ENCODE measurements at places on chromosomes 6 and 20.

- no peak for DNase-seq
Measured at GRCh38 chr6:121896363-121896762, 460.9 kb downstream of the GJA1 start.

DNA sequence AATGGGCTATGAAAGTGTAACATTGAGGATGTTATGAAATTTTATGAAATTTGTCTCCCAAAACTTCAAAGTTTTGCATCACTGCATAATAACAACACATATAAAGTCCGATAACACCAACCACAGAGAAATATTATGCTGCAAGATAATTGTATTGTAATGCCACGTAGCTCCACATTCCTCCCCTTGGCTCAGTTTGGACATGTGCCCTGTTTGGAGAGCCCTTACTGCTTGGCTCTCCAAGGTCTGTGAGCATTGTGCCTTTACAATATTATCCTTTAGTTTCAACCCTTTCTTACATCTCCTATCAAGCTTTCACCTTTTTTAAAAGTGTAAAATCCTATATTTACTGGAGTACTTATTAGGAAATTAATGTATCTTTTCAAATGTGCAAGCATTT is 10.8 kb downstream of the HBS1L start:
- no peak for DNase-seq

DNA sequence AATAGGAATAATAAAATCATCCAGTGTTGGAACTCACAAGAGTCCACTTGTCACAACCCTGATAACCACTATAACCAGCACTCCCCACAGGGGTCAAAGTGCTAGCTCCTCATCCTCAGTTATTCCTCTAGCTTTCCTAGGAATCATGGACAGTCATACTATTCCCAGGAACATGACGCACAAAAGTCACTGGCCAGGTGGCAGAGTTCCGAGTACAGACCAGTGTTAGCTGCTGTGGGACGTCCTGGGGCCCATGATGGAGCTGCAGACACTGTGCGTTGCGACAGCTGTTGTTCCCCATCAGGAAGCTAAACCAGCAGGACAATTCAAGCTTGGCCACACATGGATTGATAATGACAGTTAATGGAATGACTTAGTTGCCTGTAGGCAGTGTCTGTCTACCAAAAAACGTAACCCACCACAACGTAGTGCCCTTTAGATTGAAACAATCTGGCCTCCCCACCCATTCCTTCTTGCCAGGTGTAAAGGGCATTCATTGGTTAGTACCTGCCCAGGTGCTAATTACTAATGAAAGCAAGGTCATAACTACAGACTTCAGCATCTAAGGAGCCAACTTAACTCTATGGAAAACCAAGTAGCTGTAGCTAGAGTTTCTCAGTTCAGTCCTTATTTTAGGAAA is 17.4 kb downstream of the EZR start:
- DNase-seq = peak; percentile 64

- no peak for DNase-seq
Measured at GRCh38 chr20:23656372-23656771, 18.6 kb upstream of the CST3 start.

DNA sequence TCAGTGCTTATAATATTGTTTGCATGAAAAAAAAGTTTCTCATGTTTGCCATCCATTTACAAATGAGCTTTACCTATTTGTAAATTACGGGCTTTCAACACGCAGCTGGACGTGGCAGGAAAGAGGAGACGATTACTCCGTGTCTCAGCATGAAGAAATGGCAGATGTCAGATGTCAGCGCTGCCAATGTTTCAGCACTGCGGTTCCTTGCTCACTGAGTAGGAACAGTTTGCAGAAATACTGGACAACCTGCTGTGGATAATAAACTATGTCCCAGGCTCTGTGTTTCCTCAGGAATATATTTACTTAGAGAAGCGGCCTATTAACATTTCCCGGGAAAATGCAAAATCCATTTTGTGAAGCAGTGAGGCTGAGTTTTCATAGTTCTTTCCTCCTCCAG is 22.7 kb downstream of the RAMACL start:
- DNase-seq = no peak

GRCh38 chr6:108574457-108575141 is 13.9 kb downstream of the FOXO3 start:
- no peak for DNase-seq

DNA sequence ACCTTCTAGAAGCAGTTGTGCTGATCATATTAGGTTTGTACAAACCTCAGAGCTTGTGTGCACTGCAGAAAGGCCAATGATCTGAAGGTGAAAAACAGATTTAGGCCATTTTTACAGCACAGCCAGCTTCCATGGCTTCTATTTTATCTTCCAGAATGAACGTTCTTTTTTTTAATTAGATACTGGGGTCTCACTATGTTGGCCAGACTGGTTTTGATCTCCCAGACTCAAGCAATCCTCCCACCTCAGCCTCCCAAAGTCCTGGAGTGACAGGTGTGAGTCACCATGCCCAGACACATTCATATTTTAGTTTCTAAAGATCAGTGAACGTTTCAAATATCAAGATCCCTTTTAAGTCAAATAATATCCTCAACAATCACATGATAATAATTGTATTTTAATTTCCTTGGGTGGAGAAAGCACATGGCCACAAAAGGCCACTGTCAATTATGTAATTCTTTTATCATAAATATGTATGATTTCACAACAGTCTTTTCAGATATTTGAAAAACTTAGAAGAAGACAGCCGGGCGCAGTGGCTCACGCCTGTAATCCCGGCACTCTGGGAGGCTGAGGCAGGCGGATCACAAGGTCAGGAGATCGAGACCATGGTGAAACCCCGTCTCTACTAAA is 326.7 kb upstream of the JARID2 start:
- DNase-seq = no peak

DNA sequence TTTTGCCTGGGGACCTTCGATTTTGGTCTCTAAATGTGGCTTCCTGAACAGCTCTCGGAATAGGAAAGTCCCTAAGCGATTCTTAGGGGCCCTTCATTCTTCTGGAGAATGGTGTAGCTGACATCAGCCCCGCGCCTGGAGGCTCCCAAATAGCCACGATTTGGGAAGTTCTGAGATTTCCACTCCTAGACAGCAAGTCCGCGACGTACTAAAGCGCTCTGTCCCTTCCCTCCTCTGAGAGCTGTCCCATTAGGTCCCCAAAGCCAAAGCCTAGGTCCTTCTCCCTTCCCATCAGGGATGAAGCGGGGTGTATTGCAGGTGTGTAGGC is 756 bp downstream of the MOXD1 start:
- no peak for DNase-seq

DNA sequence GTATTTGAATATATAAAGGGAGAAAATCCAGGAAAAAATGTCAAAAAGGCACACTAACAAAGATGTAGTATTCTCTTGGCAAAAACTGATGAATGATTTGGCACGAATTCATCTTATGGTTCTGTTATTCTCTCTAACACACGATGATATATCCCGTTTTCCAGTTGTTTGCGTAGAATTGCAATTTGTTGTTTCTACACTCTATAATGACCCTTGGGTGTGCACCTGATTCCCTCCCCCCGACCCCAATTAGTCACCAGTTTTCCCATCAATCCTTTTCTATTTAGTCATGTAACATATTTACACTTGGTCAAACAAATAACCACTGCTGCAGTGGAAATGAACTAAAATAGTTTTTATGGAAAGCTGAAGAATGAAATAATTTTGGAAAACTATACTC is 1.5 kb upstream of the ARID1B start:
- no peak for DNase-seq

DNA sequence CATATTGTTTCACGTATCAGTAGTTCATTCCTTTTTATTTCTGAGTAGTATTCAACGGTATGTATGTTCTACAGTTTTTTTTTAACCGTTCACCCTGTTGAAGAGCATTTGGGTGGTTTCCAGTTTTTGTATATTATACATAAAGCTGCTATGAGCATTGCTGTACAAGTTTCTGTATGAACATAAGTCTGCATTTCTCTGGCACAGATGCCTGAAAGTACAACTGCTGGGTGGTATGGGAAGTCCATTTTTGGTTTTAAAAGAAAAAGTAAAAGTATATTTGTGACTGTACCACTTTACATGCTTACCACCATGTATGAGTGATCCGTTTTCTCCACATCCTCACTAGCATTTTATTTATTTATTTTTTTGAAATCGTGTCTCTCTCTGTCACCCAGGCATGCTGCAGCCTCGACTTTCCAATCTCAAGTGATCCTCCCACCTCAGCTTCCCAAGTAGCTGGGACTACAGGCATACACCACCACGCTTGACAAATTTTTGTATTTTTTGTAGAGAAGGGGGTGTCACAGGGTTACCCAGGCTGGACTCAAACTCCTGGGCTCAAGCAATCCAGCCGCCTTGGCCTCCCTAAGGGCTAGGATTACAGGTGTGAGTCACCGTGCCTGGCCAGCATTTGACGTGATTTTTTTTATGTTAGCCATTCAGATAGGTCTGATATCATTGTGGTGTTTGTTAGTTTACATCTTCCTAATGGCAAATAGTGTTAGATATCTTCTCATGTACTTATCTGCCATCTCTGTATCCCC is 11.0 kb upstream of the SIM1 start:
- no peak for DNase-seq

GRCh38 chr20:34023937-34024722 is 30.4 kb downstream of the RALY start:
- DNase-seq = no peak

- no peak for DNase-seq
Measured at GRCh38 chr6:81878479-81878878, 126.0 kb upstream of the TENT5A start.

GRCh38 chr20:8303651-8304050 is 171.6 kb downstream of the PLCB1 start:
- no peak for DNase-seq

DNA sequence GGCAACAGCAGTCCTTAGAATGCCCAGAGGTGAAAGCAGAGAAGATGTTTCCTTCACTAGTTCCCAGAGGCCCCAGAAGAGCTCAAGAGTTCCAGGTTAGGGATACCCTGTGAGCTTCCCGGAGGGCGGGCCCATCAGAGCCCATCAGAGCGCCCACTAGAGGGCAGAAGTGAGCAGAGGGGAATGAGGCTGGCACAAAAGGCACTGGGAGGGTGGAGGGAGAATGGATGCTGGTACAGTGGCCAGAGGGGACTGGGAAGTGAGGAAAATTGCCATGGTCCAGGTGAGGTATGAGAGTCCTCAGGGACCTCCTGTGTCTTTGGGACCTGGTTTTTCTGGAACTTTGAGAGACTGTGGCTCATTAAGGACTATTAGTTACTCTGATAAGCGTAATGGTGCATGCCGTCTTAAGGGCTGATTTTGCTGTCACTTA is 57.3 kb downstream of the LINC00237 start:
- no peak for DNase-seq

GRCh38 chr6:138494312-138494711 is 5.0 kb downstream of the NHSL1 start:
- DNase-seq = no peak

GRCh38 chr20:63664861-63665594 is 6.9 kb downstream of the RTEL1 start:
- DNase-seq = no peak

GRCh38 chr20:24723647-24724352 is 225.3 kb upstream of the CST7 start:
- DNase-seq = no peak

DNA sequence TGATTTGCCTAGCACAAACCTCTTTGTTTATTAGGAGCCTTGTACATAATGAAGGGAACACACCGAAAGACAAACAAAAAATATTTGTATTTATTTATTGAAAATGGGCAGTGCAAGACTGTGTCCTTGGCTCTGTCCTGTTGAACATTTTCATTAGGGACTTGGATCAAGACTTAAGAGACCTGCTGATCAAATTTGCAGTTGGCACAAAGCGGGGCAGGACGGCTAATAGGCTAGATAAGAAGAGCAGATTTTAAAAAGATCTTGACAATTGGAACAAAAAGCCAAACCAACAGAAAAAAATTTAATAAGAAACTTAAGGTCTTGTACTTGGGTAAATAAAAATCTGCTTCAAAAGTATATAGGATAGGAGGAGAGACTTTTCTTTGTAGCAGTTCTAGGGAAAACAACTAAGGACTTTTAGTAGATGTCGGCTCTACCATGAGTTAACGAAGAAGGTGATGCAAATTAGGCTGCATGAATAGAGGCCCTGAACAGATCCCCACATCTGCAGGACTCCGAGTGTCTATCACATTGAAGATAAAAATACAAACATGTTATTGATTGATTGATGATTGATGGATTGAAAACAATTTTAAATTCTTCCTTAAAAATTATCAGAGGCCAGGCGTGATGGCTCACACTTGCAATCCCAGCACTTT is 124.1 kb upstream of the SPACA1 start:
- no peak for DNase-seq

DNA sequence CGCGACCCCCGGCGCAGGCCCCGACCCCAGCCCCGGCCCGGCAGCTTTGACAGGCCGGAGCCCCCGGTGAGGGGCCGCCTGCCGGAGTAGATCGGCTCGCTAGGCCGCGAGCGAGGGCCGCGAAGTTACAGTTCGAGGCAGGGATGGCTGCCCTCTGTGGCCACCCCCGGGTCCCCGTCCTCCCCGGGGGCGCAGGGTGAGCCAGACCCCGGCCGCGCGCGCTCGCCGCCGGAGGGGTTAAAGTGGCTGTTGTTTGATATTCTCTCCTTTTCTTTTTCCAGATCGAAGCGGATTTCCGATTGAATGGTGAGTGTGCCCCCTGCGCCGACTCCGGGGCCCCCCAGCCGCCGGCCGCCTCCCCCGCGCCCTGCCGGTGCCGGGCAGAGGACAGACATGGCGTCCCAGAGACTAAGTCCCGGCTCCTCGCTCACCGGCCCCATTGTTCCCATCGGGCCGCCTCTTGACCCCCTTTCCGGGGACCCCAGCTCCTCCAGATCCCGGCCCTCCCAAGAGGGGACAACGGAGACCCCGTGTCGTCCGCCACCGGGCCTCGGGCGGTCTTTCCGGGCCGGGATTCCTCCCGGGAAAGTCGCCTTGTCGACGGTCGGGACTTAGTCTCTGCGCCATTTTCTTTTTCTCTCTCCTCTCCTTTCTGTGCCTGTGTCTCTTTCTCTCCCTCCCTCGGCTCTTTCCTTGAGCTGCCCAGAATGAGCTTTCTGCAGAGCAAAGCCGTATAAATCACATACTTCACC is 704 bp downstream of the TOP1 start:
- DNase-seq = peak; percentile 39

- DNase-seq = no peak
Measured at GRCh38 chr6:113668641-113669408, 188.3 kb upstream of the MARCKS start.

GRCh38 chr6:166697113-166697512 is 70.1 kb upstream of the RPS6KA2 start:
- DNase-seq = no peak

DNA sequence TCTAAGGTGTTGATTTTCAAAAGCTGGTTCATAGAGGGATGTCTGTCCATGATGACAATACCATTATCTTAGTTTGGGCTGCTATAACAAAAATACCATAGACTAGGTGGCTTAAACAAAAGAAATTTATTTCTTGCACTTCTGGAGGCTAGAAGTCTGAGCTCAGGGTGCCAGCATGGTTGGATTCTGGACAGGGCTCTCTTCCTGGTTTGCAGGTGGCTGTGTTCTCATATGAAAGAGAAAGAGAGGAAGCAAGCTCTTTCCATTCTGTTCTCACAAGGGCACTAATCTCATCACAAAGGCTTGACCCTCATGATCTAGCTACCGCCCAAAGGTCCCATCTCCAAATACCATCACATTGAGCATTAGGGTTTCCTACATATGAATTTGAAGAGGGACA is 144.5 kb upstream of the SLC24A3 start:
- DNase-seq = no peak

GRCh38 chr20:19890445-19891051 is 126.6 kb upstream of the NAA20 start:
- no peak for DNase-seq

GRCh38 chr6:110331816-110332215 is 26.3 kb downstream of the METTL24 start:
- DNase-seq = peak; percentile 30

Data from heart right ventricle (tissue), 16 donors.